ENCODE measurements at places on chromosomes 1 and 21.

GRCh38 chr1:57839067-57839466 is 415.2 kb upstream of the DAB1 start:
- DNase-seq, result no peak

DNA sequence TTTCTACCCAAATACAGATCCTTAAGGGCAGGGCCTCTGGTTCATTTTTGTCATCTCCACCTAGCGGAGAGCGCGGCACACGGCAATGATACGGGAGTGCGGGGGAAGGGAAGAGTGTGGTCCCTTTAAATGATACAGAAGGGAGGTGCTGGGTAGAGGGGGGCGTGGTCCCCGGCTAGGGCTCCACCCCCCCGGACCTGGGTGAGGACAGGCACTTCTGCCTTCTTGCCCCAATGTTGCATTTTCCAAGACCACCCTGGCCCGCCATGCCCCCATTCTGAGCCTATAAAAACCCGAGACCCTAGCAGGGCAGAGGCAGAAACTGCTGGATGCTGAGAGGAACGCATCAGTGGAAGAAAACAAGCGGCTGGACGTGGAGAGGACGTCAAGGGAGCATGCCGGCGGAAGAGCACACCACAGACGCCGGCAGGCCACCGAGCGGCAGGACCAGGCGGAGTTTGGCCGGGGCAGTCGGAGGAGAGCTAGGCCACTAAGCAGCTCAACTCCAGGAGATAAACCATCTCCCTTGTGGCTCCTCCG is 30.0 kb downstream of the LRRC3 start:
- DNase-seq, result no peak

DNA sequence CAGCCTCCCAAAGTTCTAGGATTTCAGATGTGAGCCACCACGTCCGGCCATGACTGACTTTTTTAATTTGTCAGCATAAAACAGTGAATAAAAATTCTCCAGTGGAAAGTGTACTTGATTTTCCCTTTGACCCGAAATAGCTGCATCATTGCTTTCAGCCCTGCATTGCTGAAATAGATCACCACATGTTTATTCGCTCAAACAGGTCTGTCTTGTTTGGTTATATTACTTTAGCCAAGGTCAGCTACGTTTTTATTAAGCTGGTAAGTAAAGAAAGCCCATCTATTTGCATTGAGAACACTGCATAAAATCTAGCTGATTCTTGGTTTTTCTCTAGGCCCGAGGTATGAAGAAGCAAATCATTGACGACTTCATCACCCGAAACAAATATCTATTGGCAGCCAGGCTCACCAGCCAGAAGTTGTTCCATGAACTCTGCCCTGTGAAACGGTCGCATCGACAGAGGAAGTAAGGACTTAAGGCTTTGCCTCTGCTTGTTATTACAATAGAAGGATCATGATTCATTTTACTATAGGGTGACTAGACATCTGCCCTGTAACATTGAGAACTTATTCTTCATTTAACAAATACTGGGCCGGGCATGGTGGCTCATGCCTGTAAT is 25.6 kb downstream of the AGMAT start:
- DNase-seq, result no peak

DNA sequence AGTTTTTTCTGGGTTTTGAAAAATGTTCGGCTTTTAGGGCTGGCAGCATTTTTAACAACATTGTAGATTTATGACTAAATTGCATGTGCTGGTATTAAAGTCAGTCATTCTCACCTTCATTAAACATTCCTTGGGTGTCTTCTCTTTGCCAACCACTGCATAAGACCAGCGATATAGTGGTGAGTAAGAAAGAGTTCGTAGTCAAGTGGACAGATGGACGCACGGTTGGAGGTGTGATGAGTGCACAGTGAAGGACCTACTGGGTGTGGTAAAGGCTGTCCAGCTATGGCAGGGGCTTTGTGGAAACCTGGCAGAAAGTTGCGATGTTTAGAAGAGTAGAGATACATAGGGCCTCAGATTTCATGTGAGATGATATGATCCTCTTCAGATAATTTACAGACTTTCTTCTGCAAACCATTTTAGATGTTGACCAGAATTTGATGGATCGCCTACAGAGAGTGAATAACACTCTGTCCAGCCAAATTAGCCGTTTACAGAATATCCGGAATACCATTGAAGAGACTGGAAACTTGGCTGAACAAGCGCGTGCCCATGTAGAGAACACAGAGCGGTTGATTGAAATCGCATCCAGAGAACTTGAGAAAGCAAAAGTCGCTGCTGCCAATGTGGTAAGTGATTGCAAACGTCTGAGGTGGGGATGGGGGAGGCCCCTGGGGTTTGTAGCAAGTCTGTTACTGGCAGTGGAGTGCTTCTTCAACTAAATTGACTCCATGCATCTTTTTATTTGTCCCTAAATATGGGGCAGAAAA is 56.0 kb upstream of the LAMC2 start:
- DNase-seq, result no peak

DNA sequence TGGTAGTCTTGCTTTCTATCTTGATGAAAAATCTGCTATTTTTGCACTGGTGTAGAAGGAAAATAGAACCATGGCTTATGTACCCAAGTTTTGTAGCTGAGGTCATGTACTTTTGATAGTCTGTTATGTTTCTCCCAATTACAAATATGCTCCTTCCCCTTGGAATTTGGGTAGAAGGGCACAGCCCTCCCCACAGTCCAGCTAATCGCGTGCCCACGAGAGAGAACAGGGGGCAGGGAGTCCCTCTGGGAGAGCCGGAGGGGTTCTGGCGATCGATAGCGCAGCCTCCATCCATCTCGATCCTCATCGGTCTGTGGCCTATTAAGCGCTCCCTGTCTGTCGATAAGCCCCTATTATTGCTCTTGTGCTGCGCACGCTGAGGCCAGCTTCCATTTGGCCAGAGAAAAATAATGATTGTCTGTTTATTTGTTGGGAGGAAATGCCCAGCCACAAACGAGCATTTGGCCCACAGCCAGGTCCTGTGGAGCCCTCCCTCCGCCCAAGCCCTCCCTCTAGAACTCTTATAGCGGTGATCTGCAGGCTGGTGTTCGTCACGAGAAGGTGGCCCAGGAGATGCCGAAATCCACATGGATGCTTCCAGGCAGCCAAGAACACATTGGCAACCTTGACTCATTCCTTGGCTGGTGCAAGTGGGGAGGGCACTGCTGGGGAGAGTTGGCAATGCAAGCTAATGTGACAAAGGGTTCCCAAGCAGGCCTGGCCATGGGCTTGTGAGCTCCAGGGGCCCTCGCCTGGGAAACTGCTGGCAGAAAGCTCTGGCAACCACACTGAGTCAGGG is 134.7 kb upstream of the TNR start:
- DNase-seq, result no peak

DNA sequence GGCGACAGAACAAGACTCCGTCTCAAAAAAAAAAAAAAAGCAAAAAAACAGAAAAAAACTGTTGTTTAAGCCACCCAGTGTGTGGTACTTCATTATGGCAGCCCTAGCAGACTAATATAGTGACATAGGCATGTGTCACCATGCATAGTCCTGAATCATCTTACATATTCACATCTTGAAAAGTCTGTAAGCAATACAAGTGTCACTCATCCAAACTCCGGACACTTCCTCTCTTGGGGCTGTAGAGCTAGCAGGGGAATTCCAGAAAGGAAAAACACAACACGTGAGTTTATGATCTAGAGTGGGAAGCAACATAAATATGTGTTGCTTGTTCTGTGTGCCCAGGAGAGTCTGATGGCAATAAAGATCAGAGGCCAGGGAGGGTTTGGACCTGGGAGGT is 81.6 kb upstream of the KCNE2 start:
- no peak for DNase-seq

DNA sequence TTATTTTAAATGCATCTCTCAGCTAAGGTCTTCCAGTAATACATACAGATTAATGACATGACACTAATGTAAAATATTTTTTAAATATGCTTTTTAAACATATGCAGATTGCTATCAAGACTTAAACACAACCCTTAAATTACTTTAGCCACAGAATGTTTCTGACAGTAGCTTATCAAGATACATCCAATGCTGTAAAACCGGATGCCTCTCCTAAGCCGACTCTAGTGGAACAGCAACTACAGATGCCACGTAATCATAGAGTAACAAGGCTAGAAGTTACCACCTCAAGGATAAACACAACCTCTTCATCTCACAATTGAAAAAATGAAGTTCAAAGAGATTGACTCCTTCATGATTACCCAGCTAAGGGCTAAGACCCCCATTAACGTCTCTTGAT is 68.4 kb downstream of the ZZZ3 start:
- no peak for DNase-seq

GRCh38 chr1:28914228-28915030 is at the start of gene EPB41:
Gene EPB41, plus strand, starts transcription at chr1:28914569. Its CDS starts 72,869 bp downstream, at chr1:28987438.
- DNase-seq, result peak; percentile 86

GRCh38 chr1:209395169-209395568 is 188.3 kb upstream of the CAMK1G start:
- no peak for DNase-seq

- DNase-seq, result no peak
These were observed 15.5 kb downstream of the PI4KB start for GRCh38 chr1:151311589-151312331.
